ENCODE measurements at places on chromosomes 6 and 20.
A peak's percentile ranks its signal among the peaks of the same experiment; 100 is the strongest.

DNA sequence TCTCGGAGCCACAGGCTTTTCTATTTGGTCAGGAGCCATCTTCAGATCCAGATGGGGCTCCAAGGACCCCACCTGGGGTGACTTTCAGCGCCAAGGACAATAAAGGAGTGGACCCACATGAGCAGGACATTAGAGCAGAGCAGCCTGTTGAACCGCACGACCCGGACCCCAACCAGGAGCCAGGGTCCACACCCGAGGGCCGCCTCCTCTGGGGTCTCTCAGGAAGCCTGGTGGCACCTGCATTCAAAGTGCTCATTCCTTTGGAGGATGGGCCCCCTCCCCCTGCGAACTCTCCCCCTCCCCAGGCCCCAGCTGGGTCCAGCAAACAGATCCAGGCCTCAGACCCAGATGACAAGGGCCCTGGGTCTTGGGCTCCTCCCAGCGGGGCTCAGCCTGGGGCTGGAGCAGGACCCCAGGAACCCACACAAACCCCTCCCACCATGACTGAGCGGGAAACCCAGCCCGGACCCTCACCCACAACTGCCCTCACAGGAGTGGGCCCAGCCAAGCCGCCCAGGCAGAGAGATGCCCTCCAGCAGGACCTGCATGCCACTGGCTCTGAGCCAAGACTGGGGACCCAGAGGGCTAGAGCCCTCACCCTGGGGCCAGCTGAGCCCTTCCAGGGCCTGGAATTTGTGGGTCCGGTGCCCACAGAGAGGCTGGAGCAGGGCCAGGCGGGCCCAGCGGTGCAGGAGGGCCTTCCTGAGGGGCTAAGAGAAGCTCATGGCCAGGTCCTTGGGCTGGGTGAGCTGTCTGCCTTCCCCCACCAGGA is 23.9 kb downstream of the RAB44 start:
- DNase-seq, result no peak

GRCh38 chr6:31559958-31560696 is 12.0 kb upstream of the LTA start:
- peak; percentile 50 for DNase-seq

GRCh38 chr20:22312744-22313346 is 271.5 kb downstream of the FOXA2 start:
- peak; percentile 46 for DNase-seq

- DNase-seq, result no peak
Observed at GRCh38 chr6:166278579-166279392, 29.4 kb downstream of the PRR18 start.

DNA sequence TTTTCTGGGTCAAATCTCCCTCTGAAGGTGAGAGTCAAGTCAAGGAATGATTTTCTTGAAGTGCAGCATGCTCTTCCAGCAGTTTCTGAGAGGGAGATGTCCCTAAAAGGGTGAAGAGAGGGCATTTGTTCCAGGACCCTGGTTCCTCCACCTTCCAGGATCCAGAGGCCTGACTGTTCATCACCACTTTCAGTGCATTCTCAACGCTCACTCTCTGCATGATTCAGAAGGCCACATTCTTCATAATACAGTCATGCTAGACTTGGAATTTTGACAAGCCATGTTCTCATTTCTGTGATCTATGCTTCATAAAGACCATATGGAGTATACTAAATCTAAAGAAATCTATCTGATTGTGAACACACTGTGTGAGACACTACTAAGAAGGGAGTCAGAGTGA is 85.1 kb downstream of the PDE7B start:
- DNase-seq, result no peak

DNA sequence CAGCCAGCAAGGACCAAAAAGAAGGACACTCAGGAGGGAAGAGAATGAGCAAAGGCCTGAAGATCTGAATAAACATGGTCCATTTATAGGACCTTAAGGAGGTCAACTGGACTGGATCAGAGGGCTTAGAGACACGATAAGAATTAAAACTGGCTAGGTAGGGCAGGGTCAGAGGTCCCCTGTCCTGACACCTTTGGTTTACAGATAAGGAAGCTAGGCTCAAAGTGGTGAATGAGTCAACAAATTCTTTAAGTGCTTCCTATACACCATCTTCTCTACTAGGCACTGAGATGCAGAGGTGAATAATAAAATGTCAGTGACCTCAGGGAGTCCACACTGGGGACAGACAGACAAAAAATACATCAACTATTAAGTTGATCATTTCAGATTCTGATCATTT is 70.3 kb downstream of the HIVEP2 start:
- no peak for DNase-seq

- DNase-seq, result no peak
Observed at GRCh38 chr6:105210932-105211531, 31.2 kb upstream of the POPDC3 start.

- peak; percentile 33 for DNase-seq
Observed at GRCh38 chr20:59221707-59222252, 58.2 kb downstream of the ZNF831 start.

DNA sequence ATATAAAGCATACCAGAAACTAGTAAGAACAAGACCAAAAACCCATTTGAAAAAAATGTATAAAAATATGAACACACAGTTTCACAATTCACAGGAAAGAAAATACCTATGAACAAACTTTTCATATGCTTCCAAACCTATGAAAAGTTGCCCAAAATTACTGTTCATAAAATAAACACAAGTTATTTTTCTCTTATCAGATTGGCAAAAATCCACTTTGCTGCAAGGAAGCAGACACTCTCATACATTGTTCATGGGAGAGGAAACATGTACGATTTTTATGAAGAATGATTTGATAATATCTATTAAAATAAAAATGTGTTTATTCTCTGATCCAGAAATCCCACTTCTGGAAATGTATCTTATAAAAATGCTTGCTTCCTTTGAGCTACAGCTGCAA is 40.0 kb upstream of the OCSTAMP start:
- no peak for DNase-seq

DNA sequence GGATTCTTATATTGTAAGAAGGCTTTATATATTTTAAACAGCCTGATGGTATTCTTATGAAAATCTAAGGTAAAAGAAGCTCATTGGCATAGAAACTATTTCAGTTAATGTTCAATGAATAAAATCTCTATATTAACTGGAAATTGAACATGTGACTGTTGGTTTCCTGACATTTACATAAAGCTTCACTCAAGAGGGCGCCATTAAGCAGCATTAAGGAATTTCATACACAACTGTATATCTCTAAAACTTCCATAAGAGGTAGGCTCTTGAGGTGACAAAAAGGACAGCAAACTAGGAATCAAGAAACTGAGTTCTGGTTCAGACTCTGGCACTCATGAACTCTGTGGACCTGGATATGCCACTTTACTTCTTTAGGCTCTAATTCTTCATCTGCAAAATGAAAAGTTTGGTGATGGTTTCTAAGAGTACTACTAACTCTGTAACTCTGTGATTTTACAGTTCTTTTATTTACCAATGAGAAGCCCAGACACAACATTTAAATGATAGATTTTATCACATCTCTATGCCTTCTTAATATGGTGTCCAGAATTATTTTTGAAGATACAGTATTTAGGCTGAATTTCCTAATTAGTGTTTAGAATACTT is 147.5 kb downstream of the FLRT3 start:
- no peak for DNase-seq

GRCh38 chr20:41783423-41784208 is 165.4 kb upstream of the CHD6 start:
- DNase-seq, result no peak

DNA sequence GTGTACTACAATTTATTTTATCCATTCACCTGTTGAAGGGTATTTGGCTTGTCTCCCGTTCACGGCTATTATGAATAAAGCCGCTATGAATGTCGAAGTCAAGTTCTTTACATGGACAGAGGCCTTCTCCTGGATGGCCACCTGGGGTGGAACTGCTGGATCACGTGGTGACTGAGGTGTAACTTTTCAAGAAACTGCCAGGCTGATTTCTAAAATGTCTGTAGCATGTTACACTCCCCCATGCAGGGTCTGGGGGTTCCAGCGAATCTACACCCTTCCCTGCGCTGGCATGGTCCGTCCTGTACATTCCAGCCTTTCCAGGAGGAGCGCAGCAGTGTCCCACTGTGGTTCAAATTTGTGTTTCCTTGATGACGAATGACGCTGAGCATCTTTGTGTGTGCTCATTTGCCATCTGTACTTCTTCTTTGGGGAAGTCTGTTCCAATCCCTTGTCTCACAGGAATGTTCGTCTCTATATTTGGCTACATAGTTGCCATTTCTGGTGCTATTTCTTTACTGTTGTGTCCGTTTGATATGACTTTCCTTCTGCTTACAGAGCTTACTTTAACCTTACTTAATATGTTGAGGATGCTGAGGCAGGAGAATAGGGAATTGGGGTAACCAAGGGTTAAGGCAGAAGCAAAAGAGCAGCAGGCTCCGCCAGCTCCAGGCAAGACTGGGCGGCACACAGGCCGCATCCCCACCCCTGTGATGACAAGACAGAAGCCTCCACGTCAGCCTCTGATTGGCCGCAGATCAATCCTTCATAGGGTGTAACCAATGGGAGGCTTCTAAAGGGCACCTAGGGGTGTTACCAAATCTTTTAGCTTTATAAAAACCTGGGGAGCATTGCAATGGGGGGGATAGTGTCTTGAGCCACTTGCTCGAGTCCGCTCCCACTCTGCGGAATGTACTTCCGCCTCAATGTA is 106.6 kb downstream of the TAF4 start:
- DNase-seq, result no peak

DNA sequence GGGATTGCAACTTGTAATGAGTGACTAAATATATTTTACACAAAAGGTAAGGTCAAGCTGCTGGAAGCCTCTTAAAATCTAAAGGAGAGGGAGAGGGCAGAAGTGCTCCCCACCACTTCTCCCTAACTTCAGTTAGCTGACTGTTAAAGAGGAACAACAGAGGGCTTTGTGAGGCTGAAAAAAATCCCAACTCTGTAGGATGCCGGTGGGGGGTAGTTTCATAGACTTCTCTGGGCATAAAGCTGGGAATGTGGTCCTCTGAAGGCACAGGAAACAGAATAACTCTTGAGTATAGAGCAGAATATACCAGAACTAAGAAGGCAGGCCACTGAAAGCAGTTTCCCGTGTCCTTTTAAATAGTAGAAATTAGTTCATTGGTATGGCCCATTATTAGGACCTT is 71.6 kb downstream of the KIF6 start:
- peak; percentile 12 for DNase-seq

- DNase-seq, result no peak
Observed at GRCh38 chr6:17318435-17319165, 37.4 kb downstream of the RBM24 start.

GRCh38 chr20:33788351-33789049 is 22.6 kb upstream of the CHMP4B start:
- DNase-seq, result no peak

DNA sequence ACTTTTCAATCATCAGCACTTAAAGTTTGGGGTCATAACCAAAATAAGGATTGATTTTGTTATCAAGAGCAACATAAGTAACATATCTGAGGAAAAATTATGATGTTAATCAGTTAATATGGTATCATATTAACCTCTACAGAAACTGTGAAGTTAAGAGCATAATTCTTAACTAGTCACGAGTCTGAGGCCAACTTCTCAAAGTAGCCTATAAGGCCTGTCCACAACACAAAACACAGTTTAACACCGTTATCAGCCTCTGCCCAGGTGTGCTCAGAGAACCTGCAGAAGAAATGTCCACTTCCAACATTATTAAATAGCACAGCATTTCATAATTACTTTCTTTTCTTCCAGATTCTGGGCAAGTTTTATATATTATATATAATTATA is 1.1 kb downstream of the STX7 start:
- DNase-seq, result no peak

DNA sequence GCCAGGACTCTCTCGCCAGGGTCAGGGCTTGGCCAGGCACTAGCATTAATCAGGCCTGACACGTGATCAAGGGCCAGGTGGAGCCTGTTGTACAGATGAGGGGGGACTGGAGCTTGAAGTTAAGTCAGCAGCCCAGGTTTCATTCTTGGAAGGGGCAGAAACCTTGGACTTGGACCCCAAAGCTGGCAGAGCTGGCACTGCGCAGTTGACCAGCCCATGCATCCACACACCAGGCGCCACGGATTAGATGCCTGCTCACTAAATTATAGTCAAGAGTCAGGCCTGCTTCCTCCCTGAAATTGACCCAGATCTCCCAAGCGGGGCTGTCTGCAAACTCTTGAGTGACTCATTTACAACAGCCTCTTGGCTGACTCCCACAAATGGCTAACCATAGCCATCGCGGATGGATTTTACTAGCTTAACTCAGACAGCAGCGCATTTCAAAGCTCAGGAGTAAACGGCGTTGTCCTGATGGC is 4.1 kb upstream of the TAF4 start:
- no peak for DNase-seq

DNA sequence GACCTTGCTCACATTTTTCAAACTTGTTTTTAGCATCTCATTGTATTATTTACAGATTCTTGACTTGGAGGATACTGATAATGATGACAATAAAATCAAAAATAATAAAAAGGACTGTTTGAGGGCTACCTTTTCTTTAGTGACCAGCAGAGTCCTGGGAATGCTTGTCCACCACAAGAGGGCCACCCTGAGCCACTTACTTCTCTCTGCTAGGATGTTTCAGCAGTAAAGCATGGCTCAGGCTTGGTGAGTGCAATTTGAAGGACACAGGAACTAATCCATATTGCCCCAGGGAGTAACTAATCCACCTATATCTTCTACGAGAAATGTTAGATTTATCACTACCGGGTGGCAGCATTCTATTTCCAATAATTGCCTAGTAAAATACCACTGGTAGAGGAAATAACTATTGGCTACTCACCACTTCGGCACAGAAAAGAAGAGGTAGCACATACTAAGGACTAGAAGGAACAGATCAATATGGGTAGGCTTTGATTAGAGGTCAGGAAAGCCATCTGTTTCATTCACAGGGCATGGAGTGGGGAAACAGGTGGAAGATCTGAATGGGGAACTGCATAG is 5.8 kb upstream of the KIAA0408 start:
- DNase-seq, result peak; percentile 82

- DNase-seq, result no peak
Observed at GRCh38 chr6:116159782-116160524, 34.0 kb upstream of the COL10A1 start.

DNA sequence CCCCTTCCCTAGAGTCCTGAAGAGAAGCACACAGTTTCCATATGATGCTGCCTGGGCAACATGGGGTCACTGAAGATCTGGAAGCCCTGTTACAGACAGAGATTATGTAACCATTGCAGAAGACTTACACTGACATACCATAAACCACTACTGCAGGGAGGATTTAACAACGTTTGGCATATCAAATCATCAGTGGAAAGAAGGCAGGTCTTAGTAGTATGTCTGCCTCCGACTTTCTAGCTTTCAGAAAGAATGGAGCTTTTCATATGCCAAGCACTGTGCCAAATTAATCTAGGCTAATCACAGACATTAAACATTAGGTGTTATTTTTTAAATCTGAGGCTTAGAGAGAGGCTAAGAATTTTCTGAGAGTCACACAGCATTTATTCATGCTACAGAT is 144.3 kb downstream of the ADGRB3 start:
- no peak for DNase-seq

DNA sequence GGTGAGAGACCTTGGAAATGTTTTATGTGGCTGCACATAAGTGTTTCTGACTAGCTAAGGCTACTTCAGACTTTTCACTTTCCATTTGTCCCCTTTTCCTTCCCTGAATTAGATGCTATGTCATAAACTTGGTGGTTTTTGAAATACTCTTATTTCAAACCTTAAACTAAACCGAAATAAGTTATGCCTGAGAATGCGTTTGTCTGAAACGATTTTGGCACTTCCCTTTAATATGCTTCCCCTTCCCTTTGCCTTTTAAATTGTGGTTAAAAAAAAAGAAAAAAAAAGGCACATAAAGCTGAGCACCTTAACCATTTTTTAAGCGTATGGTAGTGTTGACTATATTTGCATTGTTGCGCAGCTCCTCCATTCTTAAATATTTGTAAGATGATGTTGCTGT is 14.3 kb downstream of the ZNF451 start:
- no peak for DNase-seq
